ENCODE measurements at places on chromosomes 11 and 22.

DNA sequence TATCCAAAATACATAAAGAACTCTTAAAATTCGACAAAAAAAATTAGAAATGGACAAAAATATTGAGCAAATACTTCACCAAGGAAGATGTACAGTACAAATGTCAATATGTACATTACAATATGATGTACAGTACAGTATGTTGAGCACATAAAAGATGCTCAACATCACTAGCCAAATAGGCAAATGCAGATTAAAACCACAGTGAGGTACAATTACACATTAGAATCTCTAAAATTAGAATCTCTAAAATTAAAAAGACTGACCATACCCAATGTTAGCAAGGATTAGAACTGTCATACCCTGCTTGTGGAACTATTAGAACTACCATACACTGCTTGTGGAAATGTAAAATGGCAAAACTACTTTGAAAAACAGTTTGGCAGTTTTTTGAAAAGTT lies 78.7 kb upstream of the TSPAN18 start:
- DNase-seq, result no peak

DNA sequence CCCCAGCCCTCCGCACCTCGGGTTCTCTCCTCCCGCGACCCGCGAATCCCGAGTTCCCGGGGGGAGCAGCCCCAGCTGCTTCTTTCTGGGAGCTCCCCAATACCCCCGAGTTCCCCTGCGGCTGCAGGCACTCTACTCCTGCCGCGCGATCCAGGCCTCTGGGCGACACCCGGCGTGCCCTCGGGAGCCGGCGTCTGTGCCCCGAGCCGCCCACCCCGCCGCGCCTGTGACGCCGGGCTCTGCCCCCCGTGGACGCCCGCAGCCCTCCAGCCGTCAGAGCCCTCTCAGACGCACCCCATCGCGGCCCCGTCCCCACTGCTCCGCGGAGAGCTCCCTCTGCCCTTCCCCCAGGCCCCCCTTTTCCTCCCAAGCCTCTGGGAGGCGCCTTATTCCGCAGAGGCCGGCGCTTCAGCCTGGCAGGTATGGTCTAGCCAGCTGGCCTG lies 422 bp downstream of the GLB1L2 start:
- no peak for DNase-seq

- DNase-seq, result no peak
These were observed 4.5 kb downstream of the PRDM10 start for GRCh38 chr11:129998107-129998506.

DNA sequence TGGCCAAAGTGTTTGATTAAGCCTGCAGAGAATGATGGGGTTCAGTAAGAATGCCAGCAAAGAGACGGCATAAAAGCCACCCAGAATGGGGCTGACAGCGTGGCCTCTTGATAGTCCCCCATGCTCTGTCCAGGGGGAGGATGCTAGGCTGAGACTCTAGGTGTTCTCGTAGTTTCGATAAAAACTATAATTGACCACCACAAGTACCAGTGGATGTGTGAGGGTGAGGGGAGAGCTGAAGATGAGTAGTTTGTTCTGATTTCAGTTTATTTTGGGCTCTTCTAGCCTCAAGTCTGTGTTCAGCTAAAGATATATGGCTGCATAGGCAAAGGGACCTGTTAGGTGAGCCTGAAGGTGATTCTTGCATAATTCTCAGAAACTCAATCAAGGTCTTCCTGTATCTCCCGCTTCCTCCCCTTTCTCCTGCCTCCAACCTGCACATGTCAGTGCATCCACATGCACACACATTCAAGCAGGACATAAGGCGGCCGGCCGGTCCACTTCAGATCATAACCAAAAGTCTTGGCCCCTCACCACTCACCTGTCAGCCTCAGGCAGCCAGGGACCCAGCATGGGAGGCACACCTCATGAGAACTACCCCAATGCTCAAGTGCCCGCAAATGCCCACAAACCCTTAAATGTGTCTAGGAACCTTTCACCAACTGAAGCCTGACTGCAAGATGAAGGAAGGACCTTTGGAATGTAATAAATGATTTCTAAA lies 31.2 kb downstream of the FLI1 start:
- DNase-seq, result no peak

- DNase-seq, result no peak
These were observed 92.5 kb upstream of the PRR5 start for GRCh38 chr22:44609400-44609988.

DNA sequence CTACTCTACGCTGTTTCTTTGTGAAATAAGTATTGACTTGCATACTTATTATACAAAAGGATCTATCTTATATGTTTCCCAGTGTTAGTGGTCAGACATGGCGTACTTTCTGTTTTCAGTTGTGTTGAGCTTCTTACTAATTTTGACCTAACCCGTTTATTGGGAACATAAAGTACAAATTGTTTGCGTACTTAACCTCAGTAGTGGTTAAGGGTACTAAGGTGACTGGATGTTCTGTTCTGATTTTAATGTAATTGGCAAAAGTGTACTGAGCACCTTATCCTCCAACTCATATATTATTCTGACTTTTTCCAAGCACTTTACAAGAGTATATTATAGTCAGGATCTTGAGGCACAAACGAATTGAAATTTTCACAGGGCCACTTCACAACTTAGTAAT lies 17.2 kb downstream of the TBCEL start:
- DNase-seq, result no peak

GRCh38 chr11:33463059-33463458 lies 205.9 kb downstream of the HIPK3 start:
- DNase-seq, result no peak

DNA sequence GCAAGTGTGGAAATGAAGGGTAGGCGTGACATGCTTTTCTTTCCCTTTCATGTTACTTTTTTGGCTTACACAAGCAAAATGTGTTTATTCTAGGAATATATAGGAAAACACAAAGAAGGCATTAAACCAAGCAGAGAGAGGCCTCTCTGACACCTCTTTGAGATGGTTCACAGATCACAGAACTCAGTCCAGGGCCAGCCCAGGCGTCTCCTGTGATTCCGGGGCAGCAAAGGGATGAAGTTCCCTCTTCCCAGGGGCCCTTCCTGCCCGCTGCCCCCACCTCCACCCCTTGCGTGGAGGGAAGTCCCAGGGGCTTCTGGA lies 78.0 kb downstream of the CACNA1I start:
- no peak for DNase-seq

DNA sequence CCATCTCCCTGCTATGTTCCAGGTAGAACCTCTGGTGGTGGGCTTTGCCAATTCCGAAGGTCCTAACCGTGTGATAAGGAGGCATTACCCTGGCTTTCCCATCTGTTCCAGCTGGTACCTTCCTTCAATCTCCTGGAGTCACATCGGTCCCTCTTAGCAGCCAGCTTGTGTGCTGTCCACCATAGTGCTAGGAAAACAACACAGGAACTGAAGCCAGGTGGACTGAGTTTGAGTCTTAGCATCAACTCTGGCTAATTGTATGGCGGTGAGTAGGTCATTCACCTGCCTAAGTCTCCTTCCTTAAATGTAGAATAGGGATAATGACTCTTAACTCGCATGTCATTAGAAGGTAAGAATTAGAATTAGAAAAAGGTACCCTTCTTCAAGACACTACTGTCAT lies 159.6 kb upstream of the E2F8 start:
- DNase-seq, result no peak

- DNase-seq, result no peak
These were observed 411.9 kb upstream of the LUZP2 start for GRCh38 chr11:24084956-24085355.

- DNase-seq, result no peak
These were observed 12.9 kb downstream of the EHD1 start for GRCh38 chr11:64865286-64866172.

GRCh38 chr11:104161751-104162450 lies 2.0 kb downstream of the PDGFD start:
- no peak for DNase-seq

DNA sequence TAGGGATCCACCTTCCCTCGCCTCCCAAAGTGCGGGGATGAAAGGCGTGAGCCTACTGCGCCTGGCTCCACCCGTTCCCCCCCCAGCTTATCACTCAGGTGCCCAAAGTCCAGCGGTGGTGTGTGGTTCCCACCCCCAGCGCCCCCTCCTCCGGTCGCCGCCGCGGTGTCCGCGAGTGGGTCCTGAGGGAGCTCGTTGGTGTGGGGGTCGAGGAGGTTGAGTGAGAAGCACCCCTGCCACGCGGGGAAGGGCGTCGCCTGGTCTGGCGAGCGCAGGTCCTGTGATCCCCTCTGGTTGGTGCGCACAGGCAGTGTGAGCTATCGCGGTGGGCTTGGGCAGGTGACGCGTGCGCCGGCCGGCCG lies 3900.6 kb upstream of the OR11H1 start:
- no peak for DNase-seq

DNA sequence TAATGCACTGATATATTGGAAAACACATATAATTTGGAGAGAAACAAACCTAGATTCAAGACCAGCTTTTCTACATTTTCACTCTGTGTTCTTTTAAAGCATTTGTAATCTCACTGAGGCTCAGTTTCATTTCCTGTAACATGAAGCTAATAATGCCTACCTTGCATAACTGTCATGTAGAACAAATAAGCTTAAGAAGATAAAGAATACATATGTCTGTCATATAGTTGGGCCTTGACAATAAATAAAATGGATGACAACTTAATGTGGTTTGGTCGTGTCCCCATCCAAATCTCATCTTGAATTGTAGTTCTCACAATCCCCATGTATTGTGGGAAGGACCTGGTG lies 35.2 kb upstream of the FIBIN start:
- DNase-seq, result no peak

GRCh38 chr11:61619471-61620226 lies 38.8 kb upstream of the SYT7 start:
- DNase-seq, result no peak

GRCh38 chr11:70886256-70886655 lies 366.1 kb downstream of the SHANK2 start:
- DNase-seq, result no peak

Measured in esophagus squamous epithelium (tissue), 5 donors.